Fibroblast of upper back skin (primary cell): ENCODE measurements at places on chromosomes 16 and 17.

DNA sequence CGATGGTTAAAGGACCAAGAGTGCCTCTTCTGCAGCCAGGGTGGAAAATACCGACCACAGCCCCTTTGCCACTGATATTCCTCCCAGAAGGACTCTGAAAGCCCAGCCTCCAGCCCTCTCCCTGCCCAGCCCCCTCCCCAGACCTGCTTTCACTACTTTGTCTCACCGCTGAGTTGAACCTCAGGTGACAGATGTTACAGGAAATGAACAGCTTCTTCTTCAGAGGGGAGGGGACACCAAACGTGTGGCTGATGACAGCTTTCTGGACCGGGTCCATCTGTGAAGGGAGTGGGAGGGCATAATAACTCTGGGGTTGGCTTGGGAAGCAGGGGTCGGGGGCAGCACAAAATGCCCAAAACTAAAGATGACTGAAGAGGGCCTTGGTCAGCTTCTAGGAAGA lies 14.2 kb downstream of the NKIRAS2 start:
- DNase-seq = no peak

DNA sequence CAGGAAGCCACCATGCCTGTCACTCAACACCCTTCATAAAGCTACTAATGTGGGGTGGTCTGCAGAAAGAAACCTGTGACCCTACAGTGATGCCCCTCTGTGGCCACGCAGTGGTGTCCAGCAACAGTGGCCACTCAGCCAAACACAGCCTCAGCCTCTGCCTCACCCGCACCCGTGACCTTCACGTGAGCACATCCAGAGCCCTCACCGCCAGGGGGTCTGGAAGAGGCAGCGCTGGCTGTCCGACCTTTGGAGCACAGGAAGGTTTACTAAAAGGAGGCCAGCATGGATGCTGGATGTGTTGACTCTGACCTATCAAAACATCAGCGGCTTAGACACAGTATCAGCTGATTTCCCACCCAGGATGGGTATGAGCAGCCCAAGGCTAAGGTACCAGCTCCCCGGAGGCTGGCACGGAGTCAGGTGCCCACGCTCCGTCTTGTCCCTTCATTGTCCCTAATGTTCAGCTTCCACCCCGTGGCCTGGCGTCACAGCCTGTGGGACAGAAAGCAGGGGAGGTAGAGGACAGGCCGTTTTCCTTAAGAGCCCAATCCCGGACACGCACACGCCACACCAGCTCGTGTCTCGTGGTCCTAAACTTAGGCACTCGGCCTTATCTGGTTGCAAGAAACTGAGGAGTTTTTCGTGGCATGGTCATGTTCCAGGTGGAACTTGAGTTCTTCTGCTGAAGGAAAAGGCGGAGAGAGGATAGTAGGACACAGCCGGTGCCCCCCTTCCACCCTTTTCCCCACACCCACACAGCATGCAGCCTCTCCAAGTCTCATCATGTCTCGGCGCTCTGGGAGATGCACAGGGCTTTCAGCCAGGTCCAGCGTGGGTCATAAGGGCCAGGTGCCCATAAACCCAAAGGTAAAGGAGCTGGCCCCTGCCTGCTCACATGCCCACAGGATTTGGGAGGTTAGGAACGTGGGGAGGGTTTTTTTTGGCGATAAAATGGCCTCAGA lies 49.7 kb upstream of the ENDOV start:
- no peak for DNase-seq

DNA sequence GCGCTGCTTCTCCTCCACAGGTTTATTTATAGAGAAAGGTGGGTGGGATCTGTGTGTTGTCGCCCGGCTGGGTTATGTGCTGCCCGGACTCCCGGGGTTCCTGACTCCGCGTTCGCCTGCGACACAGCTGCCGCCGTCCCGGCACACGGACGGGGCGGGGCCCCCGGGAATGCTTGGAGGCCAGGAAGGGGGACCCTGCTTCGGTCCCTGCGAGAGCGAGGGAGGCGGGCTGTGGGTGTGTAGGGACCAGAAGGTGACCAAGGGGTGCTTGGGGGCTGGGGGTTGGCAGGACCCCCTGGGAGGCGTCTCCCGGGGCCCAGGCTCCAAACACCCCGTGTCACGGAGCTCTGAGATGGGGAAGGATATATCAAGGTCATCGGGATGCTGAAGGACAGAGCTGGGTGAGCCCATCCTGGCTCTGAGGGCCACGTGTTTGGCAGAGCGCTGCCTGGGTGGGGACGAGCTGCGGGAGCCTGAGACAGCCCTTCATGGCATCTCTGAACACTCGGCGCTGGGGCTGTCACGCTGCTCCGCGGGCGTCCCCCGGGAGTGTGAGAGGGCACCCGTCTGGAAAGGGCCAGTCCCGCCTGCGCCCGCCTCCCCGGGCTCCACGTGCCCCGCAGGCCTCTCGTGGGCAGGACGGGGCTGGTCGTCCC lies 4.2 kb downstream of the CACNA1H start:
- DNase-seq = no peak

- DNase-seq = peak; percentile 34
These were observed 1.1 kb upstream of the TFAP4 start for GRCh38 chr16:4273858-4274311.

GRCh38 chr17:18225642-18226283 lies 328 bp downstream of the LLGL1 start:
- no peak for DNase-seq

- DNase-seq = no peak
These were observed 2.9 kb upstream of the NAGS start for GRCh38 chr17:44001461-44001920.

- DNase-seq = no peak
These were observed 31.4 kb downstream of the CRAMP1 start for GRCh38 chr16:1643521-1643920.

DNA sequence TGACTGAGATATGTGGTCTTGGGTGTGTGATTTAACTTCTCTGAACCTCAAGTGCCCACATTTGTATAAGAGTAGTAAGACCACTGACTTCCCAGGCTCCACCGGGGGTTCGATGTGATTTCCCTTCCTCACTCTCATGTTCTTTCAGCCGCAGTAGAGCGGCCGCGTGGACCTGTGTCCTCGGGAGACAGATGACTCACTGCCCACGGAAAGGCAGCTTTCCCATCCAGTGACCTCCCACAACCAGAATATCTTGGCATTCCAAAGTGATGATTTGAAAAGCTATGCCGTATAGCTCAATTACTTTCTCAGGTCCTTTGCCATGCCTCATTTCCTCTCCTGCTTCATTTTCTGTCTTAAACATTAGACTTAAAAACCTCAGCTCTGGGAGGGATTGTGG lies 73.6 kb downstream of the IL21R start:
- DNase-seq = peak; percentile 87

DNA sequence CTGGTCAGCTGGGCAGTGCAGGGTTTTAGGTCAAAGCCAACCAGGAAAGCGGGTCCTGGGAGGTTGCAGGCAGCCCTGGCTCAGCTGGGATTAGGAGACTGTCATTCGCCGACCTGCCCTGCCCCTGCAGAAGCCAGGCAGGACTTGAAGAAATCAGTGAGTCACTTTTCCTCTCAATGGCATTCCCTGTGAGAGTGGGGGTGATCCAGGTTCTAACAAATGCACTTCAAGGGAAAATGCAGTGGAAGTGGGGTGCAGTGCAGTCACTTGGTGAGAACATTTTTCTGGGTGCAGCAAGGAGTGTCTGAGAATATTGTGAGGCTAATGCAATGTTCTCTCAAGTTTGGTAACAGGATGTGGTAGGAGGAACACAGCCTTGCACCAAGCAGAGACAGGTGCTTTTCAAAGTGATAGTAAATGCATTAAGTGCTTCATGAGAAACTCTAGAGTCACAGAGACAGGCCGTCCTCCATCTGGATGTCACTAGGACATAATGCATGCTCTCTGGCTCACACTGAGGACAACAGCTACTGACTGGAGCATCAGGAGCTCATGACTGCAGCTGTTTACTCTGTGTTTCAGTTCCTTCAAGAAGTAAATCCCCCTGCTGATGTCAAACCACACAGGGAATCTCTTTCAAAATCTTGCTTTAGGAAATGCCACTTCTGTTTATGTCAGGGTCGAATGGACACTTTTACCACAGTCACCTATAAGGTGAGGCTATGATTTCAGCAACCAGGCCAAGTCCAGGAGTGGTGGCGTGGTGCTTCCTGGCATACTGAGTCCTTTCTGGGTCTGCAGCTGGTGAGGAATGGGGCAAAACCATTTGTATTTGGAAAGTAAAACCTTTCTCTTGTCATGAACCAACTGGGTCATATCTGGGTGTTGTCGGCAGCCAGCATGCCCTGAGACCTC lies 16.7 kb downstream of the CDK5R1 start:
- no peak for DNase-seq

GRCh38 chr17:58047376-58048150 lies 35.7 kb upstream of the DYNLL2 start:
- DNase-seq = no peak

GRCh38 chr17:39244600-39245570 lies 19.1 kb upstream of the STAC2 start:
- DNase-seq = peak; percentile 79

DNA sequence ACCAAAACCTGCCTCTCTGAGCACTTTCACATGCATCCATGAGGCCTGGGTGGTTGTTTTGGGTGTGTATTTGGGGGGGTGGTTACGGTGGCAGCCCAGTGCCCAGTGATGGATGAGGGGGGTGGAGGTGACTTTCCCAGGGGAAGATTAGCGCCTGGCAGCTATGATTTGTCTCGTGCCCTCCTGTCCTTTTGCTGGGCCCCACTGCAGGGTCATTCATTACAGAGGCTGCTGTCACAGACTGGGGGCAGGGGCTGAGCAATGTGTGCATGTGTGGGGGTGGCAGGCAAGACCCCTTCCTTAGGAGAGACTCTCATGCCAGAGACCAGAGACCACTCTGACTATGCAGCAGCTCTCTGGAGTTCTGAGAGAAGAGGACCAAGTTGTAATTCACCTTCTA lies 93.7 kb downstream of the MRM1 start:
- DNase-seq = no peak
